ENCODE measurements at places on chromosomes 2 and 18. TPM values are rescaled to one million over a fixed set of nuclear protein-coding genes. Genes with fewer than 3 reads are reported as not detected.

DNA sequence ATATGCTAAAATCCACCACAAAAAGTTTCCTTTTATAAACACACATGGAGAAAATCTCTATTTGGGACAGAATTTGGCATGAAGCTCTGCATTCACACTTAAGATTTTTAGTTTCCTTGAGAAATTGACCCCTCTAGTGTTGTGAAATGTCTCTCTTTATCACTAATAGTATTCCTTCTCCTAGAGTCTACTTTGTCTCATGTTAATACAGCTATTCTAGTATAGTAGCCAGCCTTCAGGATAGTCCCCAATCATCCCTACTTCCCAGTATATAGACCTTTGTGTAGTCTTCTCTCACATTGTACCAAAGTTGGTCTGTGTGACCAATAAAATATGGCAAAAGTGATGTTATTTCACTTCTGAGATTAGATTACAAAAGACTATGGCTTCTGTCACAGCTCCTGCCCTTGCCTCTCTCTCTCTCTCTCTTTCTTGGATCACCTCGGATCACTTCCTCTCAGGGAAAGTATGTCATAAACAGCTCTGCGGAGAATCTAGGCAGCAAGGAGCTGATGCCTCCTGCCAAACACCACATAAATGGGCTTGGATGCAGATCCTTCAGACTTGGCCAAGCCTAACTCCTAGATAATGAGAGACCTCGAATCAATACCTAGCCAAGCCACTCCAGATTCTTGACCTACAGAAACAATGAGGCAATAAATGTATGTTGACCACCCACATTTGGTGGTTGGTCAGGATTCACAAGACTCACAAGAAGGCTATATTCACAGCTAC lies 59.7 kb upstream of the NABP1 start:
- H3K4me1 ChIP-seq, result peaks cover 16% of the 10 kb centered on the region
- no peaks in the 10 kb centered on the region for H3K36me3 ChIP-seq
- no peak for DNase-seq
- no peak overlapping the region for H3K27ac ChIP-seq

DNA sequence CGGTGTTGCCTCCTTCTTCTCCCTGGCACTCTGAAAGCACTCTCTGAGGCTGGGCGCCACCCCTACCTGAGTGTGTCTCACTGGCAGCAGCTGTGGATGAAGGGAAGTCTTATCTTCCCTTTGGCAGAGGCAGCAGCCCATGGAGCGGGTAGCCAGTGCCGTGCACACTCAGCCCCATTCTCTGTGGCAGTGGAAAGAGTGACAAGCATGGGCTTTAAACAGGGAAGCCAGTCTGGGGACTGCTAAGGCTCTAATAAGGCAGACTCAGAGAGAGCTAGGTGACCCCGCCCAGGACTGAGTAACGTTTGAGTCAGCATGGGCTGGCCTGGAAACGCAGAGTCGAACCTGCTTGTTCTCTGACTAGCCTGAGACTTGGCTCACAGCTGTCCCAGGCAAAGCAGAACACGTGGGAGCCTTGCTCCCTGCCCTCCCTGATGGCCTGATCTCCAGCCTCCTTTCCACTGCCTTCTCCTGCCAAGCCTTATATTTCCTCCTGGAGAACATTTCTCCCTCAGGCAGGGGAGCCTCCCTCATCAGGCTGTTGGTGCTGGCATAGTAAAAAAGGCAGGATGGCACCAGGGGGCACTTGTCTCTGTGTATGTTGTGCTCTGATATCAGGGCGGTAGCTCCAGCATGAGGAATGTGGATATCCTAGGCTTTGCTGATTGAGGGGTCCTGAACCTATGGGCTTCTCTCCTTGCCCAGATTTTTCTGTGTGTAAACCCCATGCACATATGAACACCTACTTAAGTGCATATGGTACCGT lies 93.9 kb upstream of the LGALSL start:
- no peaks in the 10 kb centered on the region for H3K27me3 ChIP-seq
- no peaks in the 10 kb centered on the region for H3K36me3 ChIP-seq
- H3K27ac ChIP-seq, result no peak overlapping the region
- peak; percentile 62 for DNase-seq
- H3K4me3 ChIP-seq, result no peak overlapping the region
- peaks cover 7% of the 10 kb centered on the region for H3K4me1 ChIP-seq

GRCh38 chr18:76260941-76261472 lies 234.0 kb downstream of the ZNF516 start:
- H3K4me1 ChIP-seq, result no peaks in the 10 kb centered on the region
- H3K27ac ChIP-seq, result no peak overlapping the region
- no peak for DNase-seq
- H3K27me3 ChIP-seq, result no peaks in the 10 kb centered on the region

- no peaks in the 10 kb centered on the region for H3K36me3 ChIP-seq
- peak; percentile 66 for DNase-seq
- H3K27ac ChIP-seq, result peak overlapping the region; percentile 70
- no peaks in the 10 kb centered on the region for H3K27me3 ChIP-seq
- H3K4me1 ChIP-seq, result peaks cover 8% of the 10 kb centered on the region
Measured at GRCh38 chr2:172556284-172557033, 569 bp downstream of the PDK1 start.

DNA sequence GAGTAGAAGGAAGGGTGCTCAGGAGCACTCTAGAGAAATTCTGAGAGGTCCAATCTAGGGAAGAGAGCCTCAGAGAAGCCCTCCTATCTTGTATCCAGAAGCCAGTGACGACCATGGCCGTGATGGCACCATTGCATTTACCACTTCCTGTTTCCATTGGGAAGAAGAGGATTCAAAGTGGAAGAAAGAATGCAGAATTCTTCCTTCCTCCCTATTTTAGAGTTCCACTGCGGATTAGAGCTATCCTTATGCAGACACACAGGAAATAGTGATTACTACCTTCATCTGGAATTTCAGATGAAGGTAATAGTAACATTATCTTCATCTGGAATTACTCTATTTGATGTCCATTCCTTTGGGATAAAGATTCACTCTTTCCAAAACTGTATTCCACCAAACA lies 45.6 kb upstream of the PCBP1 start:
- H3K4me3 ChIP-seq, result no peak overlapping the region
- H3K27ac ChIP-seq, result no peak overlapping the region
- peaks cover 7% of the 10 kb centered on the region for H3K36me3 ChIP-seq
- no peaks in the 10 kb centered on the region for H3K27me3 ChIP-seq
- DNase-seq, result no peak

Gene DES
- 376 TPM for total RNA-seq

DNA sequence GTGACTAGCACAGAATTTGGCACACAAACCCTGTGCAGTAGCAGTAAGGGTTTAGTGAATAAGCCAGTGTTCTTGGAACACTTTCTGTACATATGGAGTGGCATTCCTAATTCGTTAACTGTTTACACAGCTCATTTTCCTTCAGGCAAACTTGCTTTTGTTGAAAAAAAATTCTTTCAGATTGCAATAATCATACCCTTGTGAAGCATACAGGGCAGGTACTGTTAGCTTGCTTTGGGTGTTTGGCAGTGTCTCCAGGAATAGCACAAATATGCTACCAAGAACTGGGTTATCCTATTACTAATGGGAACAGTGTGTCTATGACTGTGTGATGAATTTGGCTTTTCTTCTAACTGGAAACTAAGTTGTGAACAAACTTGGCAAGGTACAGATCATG lies 33.4 kb downstream of the UGP2 start:
- no peaks in the 10 kb centered on the region for H3K27me3 ChIP-seq
- no peaks in the 10 kb centered on the region for H3K4me1 ChIP-seq
- peaks cover 71% of the 10 kb centered on the region for H3K36me3 ChIP-seq
- no peak overlapping the region for H3K27ac ChIP-seq
- no peak overlapping the region for H3K4me3 ChIP-seq

Gene PPP1R1C
- total RNA-seq, result not detected

DNA sequence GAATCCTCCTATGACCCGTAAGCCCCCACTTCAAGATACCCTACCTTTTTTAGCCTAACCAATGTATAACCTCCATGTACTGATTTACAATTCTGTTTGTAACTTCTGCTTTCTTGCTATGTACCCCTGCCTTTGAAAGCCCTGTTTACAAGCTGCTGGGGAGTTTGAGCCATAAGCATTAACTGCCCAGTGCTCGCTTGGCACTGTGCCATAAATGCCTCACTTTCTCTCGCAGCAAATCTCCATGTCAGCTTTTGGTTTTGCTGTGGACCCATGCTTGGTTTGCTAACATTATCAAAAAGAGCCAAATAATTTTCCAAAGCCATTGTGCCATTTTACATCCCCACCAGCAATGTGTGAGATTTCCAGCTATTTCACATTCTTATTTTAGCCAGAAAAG lies 51.8 kb downstream of the TEX51 start:
- no peak for DNase-seq
- H3K4me1 ChIP-seq, result no peaks in the 10 kb centered on the region
- H3K36me3 ChIP-seq, result no peaks in the 10 kb centered on the region

DNA sequence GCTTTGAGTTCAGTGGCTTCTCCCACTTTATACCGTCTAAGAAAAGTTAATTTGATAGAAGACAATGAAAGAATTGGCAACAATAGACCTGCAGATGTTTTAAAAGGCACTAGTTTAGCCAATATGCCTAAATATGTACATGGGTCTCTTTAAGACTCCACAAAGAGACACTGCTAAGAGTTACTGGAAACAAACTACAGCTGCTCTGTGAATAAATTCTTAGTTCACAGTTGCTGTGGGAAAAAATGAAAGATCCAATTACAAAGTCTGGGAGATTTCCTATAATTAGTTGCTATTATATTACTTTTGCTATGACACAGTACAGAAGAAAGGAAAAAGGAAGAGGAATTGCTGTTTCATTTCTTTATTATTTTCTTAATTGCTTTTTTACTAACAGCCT lies 34.3 kb downstream of the SCN9A start:
- H3K27ac ChIP-seq, result no peak overlapping the region
- no peak overlapping the region for H3K4me3 ChIP-seq
- H3K27me3 ChIP-seq, result no peaks in the 10 kb centered on the region
- no peaks in the 10 kb centered on the region for H3K36me3 ChIP-seq
- peaks cover 27% of the 10 kb centered on the region for H3K4me1 ChIP-seq
- DNase-seq, result no peak

GRCh38 chr18:3246635-3247239 lies 864 bp upstream of the MYL12A start:
- H3K27ac ChIP-seq, result peak overlapping the region; percentile 99
- peak overlapping the region; percentile 93 for H3K4me3 ChIP-seq
- H3K4me1 ChIP-seq, result peaks cover 12% of the 10 kb centered on the region
- H3K36me3 ChIP-seq, result peaks cover 12% of the 10 kb centered on the region
- no peaks in the 10 kb centered on the region for H3K27me3 ChIP-seq

Gene IAH1
- total RNA-seq, result not detected

Gene PDE6D
- total RNA-seq, result 18.3 TPM

DNA sequence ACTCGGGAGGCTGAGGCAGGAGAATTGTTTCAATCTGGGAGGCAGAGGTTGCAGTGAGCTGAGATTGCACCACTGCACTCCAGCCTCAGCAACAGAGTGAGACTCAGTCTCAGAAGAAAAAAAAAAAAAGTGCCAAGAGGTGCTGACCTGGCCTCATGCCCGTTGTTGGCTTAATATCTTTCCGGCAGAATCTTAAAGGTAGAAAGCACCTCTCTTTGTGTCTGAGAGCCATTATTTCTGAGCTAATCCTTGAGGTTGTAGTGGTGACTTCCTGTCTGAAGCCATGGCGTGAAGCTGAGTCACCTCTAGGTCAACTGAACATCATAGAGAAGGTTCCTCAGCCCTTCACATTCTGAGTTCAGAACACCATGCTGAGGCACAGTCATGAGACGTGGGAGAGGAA lies 60.4 kb downstream of the WDSUB1 start:
- H3K27ac ChIP-seq, result no peak overlapping the region
- no peak overlapping the region for H3K4me3 ChIP-seq
- peaks cover 8% of the 10 kb centered on the region for H3K36me3 ChIP-seq
- no peaks in the 10 kb centered on the region for H3K27me3 ChIP-seq
- DNase-seq, result no peak

GRCh38 chr2:217905395-217905794 lies 97.4 kb downstream of the TNS1 start:
- peaks cover 8% of the 10 kb centered on the region for H3K4me1 ChIP-seq
- no peaks in the 10 kb centered on the region for H3K36me3 ChIP-seq
- H3K27me3 ChIP-seq, result no peaks in the 10 kb centered on the region

DNA sequence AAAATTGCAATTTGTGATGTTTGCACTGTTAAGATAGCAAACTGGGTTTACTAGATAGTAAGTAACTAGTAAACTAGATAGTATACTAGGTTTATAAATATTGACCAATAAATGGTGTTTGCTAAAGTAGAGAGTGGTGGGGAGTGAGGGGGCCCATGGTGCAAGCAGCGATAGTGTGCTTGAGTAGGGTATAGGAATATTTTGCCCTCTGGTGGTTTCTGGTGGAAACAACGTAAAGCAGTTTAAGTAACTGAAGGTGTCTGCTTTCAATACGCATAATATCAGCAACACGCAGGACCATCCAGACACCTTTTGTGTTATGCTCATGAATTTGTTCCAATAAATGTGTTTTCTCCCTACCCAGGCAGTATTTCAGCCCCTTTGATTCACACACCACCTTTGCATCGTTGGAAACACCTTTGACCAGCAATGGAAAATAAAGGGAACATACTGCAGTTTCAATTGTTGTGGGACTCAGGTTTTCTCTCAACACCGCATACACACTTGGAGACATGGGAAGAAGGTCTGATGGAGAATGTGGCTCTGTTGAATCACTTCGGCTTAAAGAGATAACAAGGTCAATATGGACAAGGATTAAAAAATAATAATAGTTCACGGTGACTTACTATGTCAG lies 16.7 kb upstream of the STAT1 start:
- H3K27ac ChIP-seq, result no peak overlapping the region
- DNase-seq, result peak; percentile 91
- H3K4me3 ChIP-seq, result no peak overlapping the region
- H3K4me1 ChIP-seq, result no peaks in the 10 kb centered on the region
- H3K27me3 ChIP-seq, result no peaks in the 10 kb centered on the region

GRCh38 chr2:9113262-9113661 lies 93.3 kb upstream of the ASAP2 start:
- DNase-seq, result no peak
- no peaks in the 10 kb centered on the region for H3K27me3 ChIP-seq
- no peaks in the 10 kb centered on the region for H3K36me3 ChIP-seq
- H3K4me1 ChIP-seq, result peaks cover 8% of the 10 kb centered on the region

Gene GALNT3
- total RNA-seq, result not detected

DNA sequence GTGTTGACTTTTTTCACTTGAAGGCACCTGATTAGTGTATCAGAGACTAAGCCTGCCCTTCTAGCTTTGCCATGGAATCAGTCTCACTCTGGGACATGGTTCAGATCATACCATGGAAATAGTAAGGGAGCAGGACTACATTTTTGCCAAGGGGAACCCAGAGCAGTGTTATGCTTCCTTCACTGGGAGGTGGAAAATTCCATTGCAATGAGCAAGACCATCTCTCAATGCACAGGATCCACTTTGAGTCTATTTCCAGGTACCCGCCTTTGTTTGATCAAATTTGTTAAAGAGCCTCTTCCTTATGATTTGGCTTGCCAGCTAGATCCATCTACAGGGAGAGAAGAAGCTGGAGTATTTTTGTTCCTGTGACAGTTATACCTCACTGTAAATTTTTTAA lies 395.8 kb downstream of the MTX2 start:
- no peaks in the 10 kb centered on the region for H3K4me1 ChIP-seq
- H3K27me3 ChIP-seq, result no peaks in the 10 kb centered on the region
- no peak for DNase-seq

GRCh38 chr2:182824767-182825158 lies 41.7 kb downstream of the FRZB start:
- H3K4me3 ChIP-seq, result no peak overlapping the region
- H3K27me3 ChIP-seq, result no peaks in the 10 kb centered on the region
- peaks cover 8% of the 10 kb centered on the region for H3K4me1 ChIP-seq

All from SJCRH30 (cell line).